ENCODE measurements at places on chromosomes 12 and 14.

GRCh38 chr14:79567306-79567705 is 644.0 kb downstream of the DIO2 start:
- no peak for DNase-seq

DNA sequence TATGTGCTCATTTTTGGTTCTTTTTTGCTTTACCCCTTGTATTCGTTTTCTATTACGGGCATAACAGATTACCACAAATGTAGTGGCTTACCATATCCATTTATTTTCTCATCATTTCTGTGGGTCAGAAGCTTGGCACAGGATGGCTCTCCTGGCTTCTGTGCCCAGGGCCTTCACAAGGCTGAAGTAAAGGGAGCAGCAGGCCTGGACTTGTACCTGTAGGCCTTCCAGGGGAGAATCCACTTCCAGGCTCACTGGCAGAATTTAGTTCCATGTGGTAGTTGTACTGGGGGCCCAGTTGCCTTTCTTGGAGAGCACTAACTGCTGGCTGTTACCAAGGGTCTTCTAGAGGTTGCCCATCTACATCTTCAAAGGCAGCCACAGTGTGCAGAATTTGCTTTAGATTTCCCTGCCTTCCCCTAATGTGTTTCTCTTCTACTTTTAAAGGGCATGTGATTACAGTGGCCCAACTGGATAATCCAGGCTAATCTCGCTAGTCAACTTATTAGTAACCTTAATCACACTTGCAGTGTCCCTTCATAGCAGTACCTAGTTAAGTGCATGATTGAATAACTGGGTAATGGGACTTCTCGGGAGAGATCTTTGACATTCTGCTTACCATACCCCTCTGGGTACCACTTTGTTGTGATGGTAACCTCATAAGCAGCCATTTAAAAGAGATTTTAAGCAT is 67.0 kb downstream of the CRADD start:
- DNase-seq: no peak

GRCh38 chr12:58169826-58170225 is 228.5 kb downstream of the ATP23 start:
- no peak for DNase-seq

GRCh38 chr12:1656902-1657301 is 27.9 kb downstream of the WNT5B start:
- DNase-seq: no peak

DNA sequence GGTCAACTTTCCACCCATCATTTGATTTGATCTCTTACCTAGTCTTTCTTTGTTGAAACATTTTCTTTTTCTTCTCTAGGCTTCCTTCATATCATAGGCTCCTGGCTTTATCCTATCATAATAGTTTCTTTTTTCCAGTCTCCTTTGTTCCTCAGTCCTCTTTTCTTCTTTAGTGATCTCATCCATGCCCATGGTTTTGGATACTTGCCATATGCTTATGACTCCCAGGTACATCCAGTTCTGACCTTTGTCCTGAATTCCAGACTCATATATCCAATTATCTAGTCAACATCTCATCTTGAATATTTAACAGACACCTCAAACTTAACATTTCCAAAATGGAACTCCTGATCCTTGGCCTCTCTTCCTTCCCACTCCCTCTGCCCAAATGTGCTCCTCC is 36.1 kb upstream of the KRAS start:
- DNase-seq: no peak

DNA sequence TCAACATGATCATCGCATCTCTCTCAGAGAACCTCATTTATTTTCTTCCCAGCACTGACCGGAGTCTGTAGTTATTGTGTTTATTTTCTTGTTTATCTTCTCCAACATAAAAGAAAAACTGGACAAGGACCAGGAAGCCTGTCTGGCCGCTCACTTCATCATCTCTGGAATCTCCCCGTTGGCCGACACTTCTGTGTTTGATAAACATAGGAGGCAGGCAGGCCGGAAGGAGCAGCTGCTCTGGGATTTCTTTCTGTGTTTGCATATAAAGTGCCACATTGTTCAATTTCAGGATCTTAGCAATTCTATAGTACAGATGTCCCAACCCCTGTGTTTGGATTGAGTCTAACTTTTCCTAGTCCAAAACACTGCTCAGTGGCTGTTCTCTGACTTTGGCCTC is 53.3 kb downstream of the ACACB start:
- no peak for DNase-seq

- no peak for DNase-seq
These were observed 58.0 kb upstream of the TSPAN9 start for GRCh38 chr12:3019005-3019680.

- DNase-seq: no peak
These were observed 98.6 kb downstream of the IRF2BPL start for GRCh38 chr14:76929927-76930326.

DNA sequence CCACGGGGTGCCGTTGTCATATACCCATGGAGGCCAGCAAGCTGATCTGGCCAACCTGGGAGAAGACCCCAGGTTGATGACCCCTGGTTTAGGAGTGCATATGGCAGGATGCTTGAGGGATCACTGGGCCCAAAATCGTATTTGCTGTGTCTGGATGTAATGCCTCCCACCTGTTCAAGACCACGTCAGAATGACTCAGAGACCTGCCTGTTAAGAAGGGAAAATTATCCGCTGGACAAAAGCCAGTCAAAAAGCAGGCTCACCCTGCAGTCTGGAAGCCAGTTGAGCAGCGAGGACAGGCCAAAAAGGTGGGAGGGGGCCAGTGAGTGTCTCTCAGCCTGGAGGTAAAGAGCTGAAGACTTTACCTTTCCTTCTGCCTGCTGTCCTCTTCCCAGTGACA is 449.2 kb downstream of the DPF3 start:
- no peak for DNase-seq

DNA sequence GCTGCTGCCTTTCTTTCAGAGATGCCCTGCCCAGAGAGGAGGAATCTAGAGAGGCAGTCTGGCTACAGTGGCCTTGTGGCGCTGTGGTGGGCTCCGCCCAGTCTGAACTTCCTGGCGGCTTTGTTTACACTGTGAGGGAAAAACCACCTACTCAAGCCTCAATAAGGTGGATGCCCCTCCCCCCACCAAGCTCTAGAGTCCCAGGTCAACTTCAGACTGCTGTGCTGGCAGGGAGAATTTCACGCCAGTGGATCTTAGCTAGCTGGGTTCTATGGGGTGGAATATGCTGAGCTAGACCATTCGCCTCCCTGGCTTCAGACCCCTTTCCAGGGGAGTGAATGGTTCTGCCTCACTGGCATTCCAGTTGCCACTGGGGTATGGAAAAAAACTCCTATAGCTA is 25.6 kb downstream of the SPATA7 start:
- no peak for DNase-seq

Data from GM04504 (cell line).